ENCODE measurements at places on chromosomes 4 and X.

DNA sequence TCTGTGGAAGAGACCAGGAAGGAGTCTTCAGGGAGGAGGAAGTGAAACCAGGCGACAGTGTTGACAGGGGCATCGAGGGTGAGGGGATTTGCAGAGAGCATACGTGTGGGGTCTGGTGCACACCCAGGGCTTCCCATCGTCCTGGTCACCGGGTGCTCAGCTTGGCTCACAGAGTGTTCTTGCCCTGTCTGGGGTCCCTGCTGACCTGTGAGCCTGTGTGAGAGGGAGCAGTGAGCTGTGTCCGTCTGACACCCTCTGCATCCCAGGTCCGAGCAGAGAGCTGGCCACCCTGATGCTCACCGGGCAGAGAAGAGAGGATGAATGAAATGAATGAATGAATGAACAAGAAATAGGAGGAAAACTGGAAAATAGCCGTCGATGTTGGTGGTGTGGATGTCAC is 46.5 kb downstream of the CPZ start:
- no peak for DNase-seq

DNA sequence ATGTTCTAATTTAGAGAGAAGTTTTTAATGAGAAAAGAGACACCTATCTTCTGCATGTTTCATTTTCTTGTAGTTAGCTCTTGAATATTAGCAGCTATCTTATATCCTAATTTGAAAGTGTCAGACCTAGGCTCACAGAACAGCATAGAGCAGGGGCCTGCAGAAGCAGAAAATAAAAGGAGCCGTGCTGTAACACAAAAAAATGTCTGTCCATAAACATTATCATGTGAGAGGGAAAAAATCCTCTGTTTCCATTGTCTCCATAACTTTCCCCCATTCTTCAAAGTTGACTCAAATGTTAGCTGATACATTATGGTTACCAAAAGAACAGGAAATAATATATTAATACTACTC is 329.2 kb upstream of the EPHA5 start:
- DNase-seq = no peak

DNA sequence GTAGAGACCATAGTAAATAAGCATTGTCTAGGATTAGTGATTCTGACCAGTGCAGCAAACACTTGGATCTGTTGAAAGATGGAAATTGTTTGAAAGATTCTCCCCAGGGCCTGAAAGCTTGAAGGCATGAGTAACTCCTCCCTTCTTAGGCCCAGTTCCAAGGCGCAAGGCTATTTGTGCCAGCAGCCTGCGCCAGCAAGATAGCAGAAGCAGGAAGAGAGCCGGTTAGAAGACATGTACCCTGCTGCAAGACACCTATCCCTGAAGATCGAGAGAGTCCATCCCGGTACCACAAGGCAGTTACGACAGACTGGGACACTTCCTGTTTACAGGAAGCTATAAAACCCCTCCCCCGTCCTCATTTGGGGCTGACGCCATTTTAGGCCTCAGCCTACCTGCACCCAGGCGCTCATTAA is 72.4 kb upstream of the JADE1 start:
- no peak for DNase-seq

- no peak for DNase-seq
These were observed 23.5 kb downstream of the NDP start for GRCh38 chrX:43949669-43950068.

GRCh38 chr4:88063634-88064296 is 56.3 kb downstream of the PKD2 start:
- DNase-seq = no peak
